Activated naive CD4-positive, alpha-beta T cell treated with anti-CD3 and anti-CD28 coated beads, Interleukin-2, amount 50 U/mL, for 72 hours (primary cell): ENCODE measurements at places on chromosomes 2 and 18.

- DNase-seq = no peak
These were observed 1142.7 kb downstream of the CNTNAP5 start for GRCh38 chr2:125167820-125168219.

GRCh38 chr18:41416044-41416443 is 539.0 kb upstream of the PIK3C3 start:
- no peak for DNase-seq

DNA sequence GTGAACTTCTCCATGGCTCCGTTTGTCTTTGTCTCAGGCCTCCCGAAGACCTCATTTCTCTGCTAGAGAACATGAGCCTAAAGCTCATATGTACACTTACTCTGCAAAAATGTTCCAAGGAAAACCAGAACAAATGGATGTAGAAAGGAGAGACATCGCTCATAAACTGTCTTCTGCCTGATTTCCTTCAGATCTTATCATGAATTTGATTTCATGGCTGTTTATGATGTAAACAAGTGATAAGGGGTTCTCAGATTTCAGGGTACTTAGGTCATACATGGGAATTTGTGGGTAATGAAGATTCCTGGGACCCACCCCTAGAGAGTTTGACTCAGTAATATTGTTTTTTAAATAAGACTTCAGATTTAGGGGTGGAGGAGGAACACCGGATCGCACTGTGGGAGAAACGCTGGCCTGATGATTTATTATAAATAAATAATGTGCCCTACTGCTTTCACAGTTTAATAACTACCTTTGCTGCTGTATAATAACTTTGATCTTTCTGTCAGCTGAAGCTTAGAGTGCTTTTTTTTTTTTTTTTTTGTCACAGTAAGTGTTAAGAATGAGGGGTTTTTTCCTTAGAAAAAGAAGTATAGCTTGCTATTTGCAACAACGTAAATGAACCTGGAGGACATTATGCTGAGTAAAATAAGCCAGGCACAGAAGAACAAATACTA is 14.9 kb downstream of the AOX1 start:
- no peak for DNase-seq

DNA sequence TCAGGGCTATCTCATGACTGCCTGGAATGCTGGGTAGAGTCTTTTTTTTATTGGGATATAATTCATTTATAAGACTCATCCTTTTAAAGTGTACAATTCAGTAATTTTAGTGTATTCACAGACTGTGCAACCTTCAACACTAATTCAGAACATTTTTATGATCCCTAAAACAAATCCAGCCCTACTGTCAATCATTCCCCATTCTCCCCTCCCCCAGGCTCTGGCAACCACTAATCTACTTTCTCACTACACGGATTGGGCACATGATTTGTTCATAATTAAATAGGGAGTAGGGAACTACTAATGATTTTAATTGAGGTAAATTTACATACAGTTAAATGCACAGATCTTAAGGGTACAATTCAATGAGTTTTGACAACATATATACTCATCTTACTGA is 225.7 kb downstream of the CDCA7 start:
- DNase-seq = no peak

DNA sequence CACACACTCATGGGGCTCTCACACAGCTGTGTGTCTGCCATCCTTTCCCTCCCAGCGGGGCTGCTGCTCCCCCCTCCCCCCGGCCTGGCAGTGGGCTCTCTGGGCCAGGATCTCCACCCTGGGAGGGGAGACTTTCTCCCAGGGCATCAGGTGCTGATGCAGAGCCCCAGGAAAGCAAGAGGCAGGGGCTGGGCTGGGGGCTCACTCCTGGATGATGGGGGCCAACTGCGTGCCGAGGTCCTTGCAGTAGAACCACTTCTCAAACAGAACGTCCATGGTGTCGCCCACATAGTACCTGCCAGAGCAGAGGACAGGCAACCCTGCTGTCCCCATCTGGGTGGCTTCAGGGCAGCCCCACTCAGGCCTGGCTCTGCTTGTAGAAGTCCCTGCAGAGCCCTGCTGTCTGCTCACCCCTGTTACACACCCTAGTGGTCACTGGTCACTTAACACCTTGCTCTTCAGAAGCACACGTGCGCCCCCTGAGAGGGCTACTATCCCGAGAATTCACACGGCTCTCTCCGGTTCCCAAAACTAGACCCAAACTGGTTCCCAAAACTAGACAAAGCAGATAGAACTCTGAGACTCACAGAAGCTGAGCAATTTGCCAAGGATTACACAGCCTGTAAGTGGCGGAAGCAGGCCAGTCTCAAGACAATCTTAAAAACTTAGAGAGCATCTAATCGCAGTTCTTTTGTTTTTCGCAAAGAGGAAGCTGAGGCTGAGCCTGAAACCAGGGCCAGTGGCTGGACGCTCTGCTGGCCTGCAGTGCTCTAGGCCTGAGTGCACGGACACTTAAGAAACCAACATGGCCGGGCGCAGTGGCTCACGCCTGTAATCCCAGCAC is 6.6 kb upstream of the OXER1 start:
- no peak for DNase-seq

DNA sequence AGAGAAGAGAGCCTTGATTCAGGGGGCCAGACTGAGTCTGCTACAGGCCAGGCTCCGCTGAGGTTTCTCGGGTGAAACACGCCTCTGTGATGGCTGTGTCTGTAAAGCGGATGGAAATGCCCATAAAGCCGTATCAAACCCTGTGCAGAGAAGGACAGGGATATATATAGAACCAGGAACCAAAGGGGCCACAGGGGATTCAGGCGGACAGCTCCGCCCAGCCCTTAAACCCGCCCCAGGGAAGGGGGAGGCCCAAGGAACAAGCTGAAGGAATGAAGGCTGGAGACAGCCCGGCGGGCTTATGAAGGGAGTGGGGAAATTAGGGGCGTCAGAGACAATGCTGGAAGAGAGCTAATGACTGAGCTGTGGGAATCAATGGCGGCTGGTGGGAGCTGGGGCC is 42.1 kb downstream of the NHEJ1 start:
- no peak for DNase-seq

DNA sequence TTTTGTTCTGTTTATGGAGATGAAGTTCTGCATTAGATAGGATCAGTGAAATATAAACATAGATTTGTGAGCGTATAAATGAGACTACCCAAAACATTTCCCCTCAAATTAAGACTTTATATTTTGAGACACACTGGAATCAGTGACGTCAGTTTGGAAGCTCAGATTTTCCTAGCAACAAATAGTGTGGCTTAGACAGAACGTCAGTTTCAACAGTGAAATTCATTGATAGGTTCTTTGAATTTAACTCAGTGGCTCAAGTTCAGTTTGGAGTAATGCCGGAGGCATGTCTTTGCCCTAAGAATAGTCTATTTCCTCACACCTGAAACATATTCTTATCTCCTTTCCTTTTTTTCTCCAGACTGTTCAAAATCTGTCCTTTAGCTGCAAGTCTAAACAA is 113.6 kb upstream of the ARHGAP15 start:
- DNase-seq = no peak

GRCh38 chr2:1730015-1730927 is 14.0 kb downstream of the PXDN start:
- no peak for DNase-seq

GRCh38 chr2:170851635-170852034 is 34.9 kb downstream of the GAD1 start:
- DNase-seq = no peak

GRCh38 chr2:64914735-64915509 is 74.3 kb upstream of the SLC1A4 start:
- no peak for DNase-seq

DNA sequence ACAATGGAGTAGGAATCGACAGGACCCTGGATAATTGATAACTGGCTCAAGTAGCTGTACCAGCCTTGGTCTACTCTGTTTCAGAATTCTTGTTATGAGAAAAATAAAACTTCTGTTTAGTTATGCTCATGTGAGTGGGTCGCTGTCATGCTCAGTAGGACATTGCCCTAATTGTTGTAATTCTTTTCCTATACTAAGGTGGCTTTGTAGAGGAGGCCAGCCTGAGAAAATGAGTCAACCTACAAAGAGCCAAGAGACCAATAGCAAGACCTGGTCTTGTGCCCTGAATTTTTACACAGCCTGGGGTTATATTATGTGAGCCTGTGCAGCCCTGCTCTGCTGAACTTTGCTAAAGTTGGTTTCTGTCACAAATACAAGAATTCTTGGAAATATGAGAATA is 238.4 kb downstream of the MEIS1 start:
- DNase-seq = no peak

GRCh38 chr2:175414882-175415487 is 233.5 kb upstream of the ATP5MC3 start:
- no peak for DNase-seq

DNA sequence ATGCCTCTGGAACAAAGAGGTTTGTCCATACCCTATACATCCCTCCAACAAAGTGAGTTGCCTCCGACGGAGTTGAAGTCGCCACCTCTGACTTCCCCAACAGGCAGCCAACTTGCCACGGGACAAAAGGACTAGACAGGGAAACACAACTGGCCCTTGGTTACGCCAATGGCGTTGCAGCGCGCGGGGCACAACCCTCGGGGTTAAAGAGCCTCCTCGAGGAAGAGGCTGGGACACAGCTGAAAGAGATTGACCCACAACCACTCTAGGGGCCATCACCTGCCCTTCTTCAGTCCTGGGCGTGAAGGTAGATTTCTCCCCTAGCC is 545 bp downstream of the GTF3C2 start:
- DNase-seq = peak; percentile 72

- no peak for DNase-seq
These were observed 7.8 kb upstream of the NPPC start for GRCh38 chr2:231933916-231934401.

DNA sequence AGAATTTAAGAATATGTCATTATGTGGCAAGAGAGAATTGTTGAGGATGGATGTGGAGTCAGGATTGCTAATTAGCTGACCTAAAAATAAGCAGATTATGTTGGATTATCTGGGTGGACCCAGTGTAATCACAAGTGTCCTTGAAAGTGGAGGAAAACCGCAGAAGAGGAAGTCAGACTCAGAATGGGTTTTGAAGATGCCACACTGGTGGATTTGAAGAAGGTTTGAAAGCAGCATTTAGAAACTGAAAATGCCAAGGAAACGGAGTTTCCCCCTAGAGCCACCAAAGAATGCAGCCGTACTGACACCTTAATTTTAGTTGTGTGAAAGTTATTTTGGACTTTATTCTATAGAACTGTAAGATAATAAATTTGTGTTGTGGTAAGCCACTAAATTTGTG is 41.6 kb upstream of the DPP10 start:
- DNase-seq = no peak

- peak; percentile 40 for DNase-seq
These were observed 75.6 kb downstream of the ATL2 start for GRCh38 chr2:38301340-38301968.

- DNase-seq = no peak
These were observed 101.6 kb downstream of the PTGR3 start for GRCh38 chr18:75107196-75107930.

DNA sequence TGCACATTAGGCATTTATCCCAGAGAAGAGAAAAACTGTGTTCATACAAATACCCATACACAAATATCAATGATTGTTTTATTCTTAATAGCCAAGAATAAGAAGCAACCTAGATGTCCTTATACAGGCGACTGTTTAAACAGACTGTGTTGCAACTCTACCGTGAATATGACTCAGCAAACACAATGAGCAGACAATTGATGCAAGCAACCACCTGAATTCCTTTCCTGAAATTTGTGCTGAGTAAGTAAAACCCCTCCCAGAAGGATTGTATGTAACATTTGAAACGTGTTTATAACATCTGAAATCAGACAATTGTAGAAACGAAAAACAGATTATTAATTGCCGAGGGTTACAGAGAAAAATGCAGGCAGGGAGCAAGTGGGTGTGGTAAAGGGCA is 621.9 kb upstream of the SOX11 start:
- DNase-seq = no peak

DNA sequence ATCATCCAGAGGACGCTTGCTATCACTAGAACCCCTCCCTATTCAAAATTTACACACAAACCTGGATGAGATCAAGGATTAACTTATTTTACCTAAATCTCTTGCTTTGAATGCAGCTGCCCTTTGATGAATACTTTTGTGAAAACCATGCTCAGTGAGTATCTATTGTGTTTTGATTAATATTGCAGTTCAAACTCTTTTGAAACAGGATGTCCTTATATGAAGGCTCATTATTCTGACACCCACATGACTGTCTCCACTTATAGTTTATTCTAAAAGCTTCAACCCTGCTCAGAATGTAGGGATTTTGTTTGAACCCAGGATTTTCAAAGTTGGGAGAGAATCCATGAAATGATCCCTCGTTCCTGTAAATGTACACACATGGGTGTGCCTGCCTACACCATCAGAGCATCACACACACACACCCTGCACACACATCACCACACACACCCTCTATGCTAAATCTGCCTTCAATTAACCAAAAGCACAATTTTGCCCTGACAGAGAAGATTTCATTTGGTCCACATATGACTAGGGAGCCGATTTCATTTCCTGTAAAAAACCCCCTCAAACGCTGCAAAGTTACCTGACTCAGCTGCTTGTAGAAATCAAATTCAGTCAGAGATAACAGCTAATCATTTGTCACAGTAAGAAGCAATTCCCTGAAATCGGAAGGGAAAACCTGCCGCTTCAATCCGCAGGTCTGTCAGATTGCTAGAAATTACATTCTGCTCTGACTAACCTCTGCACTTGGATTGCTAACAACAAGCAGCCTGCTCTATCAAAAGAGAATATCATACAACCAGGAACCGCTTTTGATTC is 65.2 kb downstream of the ZEB2 start:
- DNase-seq = no peak

DNA sequence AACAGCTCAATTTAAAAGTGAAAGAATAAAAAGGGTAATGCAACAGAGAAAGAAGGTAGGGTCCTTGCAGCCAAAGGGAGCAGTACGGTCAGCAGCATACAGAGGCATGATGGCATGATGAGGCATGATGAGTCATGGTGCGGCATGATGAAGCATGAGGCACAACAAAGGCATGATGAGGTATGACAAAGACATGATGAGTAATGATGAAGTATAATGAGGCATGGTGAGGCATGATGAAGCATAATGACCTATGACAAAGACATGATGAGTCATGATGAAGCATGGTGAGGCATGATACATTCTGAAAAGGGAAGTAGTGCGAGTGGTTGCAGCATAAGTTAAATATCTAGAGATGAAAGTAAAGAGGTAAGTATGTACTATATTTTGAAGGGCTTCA is 673.2 kb downstream of the TMEM182 start:
- no peak for DNase-seq

- DNase-seq = no peak
These were observed 15.1 kb downstream of the MYL1 start for GRCh38 chr2:210299866-210300373.

DNA sequence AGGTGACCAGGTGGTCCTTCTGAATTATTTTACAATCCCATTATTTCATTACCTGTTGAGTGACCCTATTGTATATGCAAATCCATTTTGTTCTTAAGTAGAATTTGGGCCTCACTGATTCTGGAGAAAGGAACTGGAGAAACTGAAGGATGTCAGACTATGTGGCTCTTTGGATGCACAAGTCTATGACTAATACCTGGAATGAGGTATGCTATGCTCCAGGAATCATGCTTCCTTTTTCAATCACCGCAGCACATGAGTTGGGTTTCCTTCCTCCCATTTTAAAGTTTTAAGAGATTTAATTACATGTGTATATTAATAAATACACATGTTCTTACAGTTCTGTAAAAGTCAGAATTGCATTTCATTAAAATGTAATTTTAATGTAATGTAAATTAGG is 253.9 kb upstream of the VWC2L start:
- no peak for DNase-seq
